Right ventricle myocardium inferior (tissue), 1 donor: ENCODE measurements at places on chromosomes 5 and 9. TPM values are rescaled to one million over a fixed set of nuclear protein-coding genes. Genes with fewer than 3 reads are reported as not detected.

The RPS23 gene
- total RNA-seq, result 1,242 TPM

The HCN1 gene
- total RNA-seq, result not detected

The TSSK1B gene
- total RNA-seq, result not detected

The TMEM171 gene
- not detected for total RNA-seq

GRCh38 chr9:133263557-133263956 is 11.4 kb downstream of the ABO start:
- no peak for DNase-seq
